ENCODE measurements at places on chromosomes 6 and 20.

- DNase-seq, result no peak
Measured at GRCh38 chr6:14453712-14454472, 336.3 kb downstream of the CD83 start.

- DNase-seq, result no peak
Measured at GRCh38 chr20:10271494-10272219, 53.0 kb downstream of the SNAP25 start.

DNA sequence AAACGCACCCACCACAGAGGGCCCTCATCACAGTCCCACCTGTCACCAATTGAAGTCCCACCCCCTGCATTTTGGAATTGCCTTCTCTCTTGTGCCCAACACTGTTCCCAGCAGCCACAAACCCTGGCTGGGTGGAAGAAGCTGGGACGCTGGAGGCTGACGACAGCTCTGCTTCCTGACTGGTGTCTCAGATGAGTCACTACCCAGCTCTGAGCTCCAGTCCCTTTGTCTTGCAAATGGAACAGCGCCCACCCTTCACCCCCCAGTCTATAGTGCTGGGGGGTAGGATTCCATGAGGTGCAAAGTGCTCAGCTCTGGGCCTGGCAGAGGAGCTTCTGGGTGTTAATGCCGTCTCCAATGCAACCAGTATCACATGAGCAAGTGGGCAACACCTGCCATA, 85.3 kb downstream of the DLGAP4 start:
- DNase-seq, result no peak

- DNase-seq, result no peak
Measured at GRCh38 chr6:128952902-128953301, 70.0 kb downstream of the LAMA2 start.

DNA sequence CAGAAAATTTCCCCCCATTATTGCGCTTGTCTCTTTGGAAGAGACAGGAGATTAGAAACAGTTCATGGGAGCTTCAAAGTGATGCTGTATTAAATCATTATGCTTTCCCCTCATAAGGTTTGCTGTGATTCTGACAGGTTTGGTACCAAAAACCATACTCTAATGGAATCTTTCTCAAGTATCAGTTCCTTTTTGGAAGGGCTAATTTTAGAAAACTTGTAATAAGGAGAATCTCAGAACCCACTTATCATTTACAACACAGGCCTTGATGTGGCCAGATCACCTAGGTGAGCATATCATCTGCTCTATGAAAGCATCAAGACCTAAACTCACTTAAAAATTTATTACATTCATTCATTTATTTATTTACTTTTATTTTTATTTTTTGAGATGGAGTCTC, 51.2 kb downstream of the TP53INP2 start:
- DNase-seq, result no peak

DNA sequence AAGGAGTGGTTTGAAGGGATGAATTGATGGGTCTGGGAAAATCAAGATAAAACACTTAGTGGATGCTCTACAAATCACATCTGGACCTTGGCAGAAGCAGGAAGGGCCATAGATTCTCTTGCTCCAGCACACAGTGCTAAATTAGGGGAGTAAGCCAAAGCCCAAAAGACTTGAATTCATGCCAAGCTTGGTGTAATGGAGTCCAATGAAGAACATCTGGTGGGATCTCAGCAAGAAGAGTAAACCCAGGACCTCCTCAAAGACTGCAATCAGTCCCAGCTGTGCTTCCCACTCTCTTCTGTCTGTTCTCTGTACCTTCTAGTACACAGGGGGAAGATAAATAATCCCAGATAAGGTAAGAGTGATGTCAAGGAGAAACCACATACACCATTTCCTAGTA, 683.4 kb downstream of the RNF144B start:
- DNase-seq, result no peak

GRCh38 chr20:51731731-51732095, 36.5 kb downstream of the ATP9A start:
- no peak for DNase-seq

GRCh38 chr20:19492687-19493336, 265.2 kb upstream of the RIN2 start:
- no peak for DNase-seq

- DNase-seq, result no peak
Measured at GRCh38 chr6:115060581-115060980, 717.8 kb upstream of the HS3ST5 start.

DNA sequence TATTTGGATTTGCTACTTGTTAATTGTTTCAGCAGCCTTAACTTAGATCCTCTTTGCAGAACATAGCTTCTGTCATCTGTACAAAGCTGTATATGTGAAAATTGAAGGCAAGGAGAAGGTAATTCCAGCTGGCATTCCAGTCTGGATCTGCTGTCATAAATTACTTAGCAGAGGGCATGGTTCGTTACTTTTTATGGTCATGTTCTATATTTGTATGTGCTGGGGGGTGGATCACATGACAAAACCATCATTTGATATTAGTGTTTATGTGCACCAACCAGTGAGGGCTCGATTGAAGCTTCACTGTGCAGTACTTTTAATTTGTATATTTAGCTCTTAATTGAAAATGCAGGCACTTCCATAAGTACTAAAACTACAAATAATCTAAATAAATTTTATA, 80.2 kb downstream of the CAP2 start:
- DNase-seq, result no peak

DNA sequence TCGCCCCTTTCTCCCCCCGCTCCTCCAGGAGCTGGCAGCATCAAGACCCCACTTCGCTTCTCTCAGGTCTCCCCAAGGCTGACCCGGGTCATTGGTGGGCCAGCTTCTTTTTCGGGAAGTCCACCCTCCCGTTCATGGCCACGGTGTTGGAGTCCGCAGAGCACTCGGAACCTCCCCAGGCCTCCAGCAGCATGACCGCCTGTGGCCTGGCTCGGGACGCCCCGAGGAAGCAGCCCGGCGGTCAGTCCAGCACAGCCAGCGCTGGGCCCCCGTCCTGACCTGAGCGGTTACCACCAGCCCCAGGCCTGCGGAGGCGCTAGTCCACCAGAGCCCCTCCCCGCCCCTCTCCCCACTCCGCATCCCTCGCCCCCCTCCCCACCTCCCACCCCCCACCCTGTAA, 1.0 kb downstream of the PPDPF start:
- no peak for DNase-seq

- DNase-seq, result no peak
Measured at GRCh38 chr20:14342918-14343317, 5.5 kb upstream of the FLRT3 start.

GRCh38 chr6:164023535-164023934, 609.0 kb downstream of the QKI start:
- DNase-seq, result no peak

GRCh38 chr6:134757911-134758361, 192.0 kb downstream of the ALDH8A1 start:
- DNase-seq, result no peak

DNA sequence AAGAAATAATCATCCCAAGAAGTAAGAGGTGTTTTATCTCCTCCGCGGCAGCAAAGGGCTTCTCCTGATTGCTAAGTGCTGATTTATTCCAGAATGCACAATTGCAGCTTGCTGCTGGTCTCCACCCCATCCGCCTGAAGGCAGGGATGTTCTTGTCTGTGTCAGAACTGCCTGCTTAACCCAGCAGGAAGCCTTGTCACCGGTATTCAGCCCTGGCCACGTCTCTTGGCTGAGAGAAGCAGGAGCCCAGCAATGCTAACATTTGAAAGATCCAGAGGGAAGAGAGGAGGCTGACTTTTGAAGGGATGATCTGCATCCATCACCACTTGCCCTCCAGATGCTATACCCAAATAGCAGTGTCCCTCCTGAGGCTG, 4.2 kb downstream of the SCML4 start:
- DNase-seq, result peak; percentile 49

GRCh38 chr20:9514072-9514460, 324 bp upstream of the LAMP5 start:
- no peak for DNase-seq

DNA sequence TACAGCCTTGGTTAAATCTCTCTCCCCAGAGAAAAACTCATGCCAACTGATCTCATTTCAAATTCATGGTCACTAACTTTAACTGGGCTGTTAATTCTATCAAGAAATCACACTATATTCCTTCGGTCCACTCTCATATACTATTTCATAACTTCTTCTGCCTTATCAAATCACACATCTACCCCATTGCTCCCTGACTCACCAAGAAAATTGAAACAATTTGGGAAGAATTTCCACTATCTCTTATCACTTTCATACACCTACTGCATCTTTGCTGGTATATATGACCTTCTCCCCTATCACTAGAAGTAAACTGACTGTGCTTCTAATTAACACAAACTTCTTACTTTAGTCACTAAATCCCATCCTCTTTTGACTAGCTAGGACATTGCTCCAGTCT, 102.3 kb downstream of the FILIP1 start:
- DNase-seq, result no peak

DNA sequence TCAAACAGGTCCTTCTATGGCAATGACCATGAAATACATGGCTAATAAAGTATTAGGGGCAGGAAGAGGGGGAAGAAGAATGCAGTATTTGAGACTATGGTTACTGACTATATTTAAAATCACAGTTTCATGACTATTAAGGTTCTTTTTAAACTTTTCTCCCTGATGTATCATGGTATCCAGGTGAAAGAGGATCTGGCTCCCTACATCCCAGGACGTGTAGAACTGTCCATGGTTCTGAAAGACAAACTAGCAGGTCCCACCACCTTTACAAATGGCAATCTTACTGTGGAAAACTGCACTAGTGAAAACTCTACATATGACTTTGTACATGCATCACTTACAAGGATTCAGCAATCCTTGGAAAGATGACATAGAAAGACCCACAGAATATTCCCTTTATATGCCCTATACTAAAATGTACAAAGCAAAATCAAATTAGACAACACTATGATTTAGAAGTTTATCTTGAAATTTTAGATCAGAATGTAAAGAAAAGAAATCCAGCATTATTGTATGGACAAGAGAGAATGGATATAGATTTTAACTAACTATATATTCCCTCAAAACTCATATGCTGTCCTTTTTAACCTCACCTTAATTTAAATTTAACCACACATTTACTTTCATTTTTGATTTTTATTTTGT, 33.5 kb downstream of the RPP21 start:
- DNase-seq, result no peak

- no peak for DNase-seq
Measured at GRCh38 chr6:49607391-49607982, 29.2 kb downstream of the RHAG start.

DNA sequence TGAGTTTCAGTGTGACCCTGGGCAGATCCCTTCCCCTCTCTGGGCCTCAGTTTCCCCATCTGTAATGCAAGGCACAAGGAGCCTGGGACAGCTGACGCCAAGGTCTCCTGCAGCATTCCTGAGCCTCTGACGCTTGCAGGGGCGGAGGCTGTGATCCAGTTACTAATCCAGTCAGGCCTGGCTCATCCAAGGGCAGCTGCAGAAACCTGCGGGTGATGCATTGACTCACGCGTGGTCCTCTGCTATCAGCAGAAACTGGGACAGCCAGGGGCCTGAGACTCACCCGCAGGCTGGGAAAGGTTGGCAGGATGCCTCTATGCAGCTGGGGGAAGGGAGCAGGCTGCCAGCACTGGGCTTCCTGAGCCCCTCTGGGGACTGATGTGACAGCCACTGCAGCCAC, 65.0 kb upstream of the SIRPA start:
- DNase-seq, result no peak

GRCh38 chr6:106628658-106629102, 618 bp downstream of the RTN4IP1 start:
- DNase-seq, result no peak

- DNase-seq, result no peak
Measured at GRCh38 chr6:40344566-40345167, 242.5 kb downstream of the LRFN2 start.

- no peak for DNase-seq
Measured at GRCh38 chr20:62734881-62735280, 26.2 kb downstream of the NTSR1 start.

GRCh38 chr6:1609041-1609647, 571 bp upstream of the FOXC1 start:
- no peak for DNase-seq

- no peak for DNase-seq
Measured at GRCh38 chr20:34642009-34642408, 34.9 kb downstream of the PIGU start.

GRCh38 chr20:19886661-19887288, 128.7 kb downstream of the RIN2 start:
- no peak for DNase-seq

GRCh38 chr6:57085471-57085870, 4.5 kb upstream of the ZNF451 start:
- no peak for DNase-seq

- no peak for DNase-seq
Measured at GRCh38 chr6:118148561-118148960, 241.5 kb downstream of the SLC35F1 start.

DNA sequence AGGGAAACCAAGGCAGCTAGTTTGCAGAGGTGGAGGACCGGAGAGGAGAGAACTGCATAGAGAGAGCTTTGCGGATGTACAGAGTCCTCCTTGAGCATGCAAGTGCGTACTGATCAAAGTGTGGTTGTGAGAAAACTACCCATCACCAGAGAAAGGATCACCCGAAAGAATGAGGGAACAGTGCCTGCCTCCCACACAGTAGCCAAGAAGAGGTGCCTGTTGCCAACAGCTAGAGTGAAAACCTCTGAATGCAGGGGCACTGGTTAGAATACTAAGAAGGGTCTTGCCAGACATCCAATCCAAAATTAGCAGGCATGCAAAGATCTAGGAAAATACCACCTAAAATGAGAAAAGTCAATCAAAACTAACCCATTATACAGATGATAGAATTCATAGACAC, 166.6 kb upstream of the AKAP12 start:
- no peak for DNase-seq

DNA sequence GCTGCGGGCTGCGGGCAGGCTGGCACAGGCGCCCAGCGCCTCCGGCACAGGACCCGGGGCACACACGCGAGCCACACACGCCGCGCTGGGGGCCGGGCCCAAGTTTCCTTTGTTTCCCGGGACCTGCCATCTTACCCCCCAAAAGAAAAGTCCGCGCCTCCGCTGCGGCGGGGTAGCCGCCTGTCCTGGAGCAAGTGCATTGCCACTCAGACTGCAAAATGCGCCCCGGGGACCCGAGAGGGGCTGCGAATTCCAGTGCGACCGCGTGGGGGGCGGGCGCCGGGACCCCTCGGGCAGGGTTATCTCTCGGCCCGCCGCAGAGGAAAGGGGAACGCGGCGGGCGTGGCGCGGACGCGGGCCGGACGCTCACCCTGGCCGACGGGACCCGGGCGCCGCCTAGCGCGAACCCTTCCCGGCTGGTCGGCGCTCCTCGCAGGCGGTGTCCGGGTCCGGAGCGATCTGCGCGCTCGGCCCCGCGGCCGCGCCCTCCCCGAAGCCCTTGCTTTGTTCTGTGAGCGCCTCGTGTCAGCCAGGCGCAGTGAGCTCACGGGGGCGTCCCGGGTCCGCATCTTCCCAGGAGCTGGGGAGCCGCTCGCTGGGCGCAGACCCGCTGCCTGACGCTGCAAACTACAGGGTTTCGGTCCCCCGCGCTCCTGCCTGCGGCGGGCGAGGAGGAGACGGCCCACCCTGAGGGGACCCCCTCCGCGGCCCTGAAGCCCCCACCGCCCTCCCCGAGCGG, 639 bp upstream of the CD24 start:
- DNase-seq, result no peak

- DNase-seq, result no peak
Measured at GRCh38 chr6:89613790-89614189, 24.8 kb downstream of the LYRM2 start.
